ENCODE measurements at places on chromosomes 5 and 9.

DNA sequence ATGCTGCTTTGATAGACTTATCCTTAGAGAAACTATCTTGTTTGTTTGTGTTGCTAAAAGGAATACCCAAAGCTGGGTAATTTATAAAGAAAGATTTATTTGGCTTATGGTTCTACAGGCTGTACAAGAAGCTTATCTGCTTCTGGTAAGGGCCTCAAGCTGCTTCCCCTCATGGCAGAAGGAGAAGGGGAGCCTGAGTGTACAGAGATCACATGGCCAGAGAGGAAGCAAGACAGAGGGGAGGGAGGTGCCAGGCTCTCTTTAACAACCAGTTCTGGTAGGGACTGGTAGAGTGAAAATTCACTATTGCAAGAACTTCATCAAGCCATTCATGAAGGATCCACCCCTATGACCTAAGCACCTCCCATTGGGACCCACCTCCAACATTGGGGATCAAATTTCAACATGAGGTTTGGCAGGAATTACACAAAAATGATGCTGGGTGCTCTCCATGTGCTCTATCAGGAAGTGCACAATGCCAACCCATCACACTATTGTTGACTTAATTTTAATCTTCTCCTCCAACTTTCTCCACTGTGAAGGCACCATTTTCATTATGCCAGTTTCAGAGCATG, 115.1 kb upstream of the SHB start:
- no peak for DNase-seq

GRCh38 chr5:54637654-54638053, 120.1 kb downstream of the SNX18 start:
- DNase-seq: no peak

DNA sequence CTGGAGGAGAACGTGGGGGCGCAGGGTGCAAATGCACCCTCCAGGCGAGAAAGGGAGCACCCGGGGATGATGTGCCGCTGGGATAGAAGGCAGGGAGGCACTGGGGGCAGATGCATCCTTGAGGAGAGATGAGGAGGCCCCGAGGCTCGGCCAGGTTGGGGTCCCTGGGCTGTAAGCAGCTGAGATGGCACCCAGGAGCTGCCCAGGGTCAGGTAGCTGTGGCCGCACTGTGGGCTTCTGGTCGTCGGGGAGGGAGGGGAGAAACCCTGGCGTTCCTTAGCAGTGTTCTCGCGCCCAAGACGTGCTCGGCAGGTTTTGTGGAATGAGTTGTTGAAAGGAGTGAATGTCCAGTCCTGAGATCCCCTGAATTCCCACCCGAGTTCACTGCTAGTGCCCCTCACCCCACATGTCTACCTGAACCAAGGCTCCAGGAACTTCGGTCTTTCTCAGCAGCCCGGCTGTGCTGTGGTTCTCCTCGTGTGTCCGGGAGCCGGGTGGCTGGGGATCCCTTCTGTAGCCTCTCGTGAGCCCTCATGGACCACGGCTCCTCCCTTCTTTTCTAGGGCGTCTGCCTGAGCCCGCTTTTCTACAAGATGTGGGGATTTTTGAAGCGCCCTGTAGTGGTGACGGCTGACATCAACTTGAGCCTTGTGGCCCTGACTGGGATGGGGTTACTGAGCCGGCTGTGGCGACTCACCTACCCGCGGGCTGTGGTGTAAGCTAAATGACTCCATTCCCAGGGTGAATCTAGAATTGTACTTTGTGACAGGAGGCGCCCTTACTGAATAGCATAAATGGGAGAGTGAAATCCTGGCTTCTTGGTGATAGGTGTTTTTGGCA, 1.1 kb downstream of the POMT1 start:
- peak; percentile 5 for DNase-seq

- DNase-seq: no peak
These were observed 46.9 kb downstream of the RASGRF2 start for GRCh38 chr5:81006947-81007636.

DNA sequence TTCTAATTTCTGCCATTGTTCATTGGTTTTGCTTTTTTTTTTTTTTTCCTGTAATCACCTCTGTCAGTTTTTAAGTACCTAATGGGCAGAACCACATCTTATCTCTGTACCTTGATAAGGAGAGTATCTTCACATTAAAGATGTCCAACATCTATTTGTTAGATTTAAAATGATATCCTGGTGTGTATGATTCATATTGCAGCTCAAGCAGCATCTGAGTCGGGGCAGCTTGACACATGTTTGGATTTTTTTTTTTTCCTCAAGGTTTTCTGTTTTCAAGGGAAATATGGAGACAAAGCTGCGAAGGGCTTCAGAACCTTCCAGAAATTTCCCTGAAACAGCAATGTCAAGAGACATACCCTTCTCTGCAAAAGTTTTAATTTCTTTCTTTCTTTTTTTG, 164.7 kb downstream of the DOCK2 start:
- DNase-seq: no peak

Measured in GF-D8 (cell line).